Stimulated activated CD4-positive, alpha-beta T cell treated with anti-CD3 and anti-CD28 coated beads, Interleukin-1b, Interleukin-23, amount 100 ng/mL, for 1 hour (primary cell): ENCODE measurements at places on chromosomes 16 and 17.

- DNase-seq: no peak
Measured at GRCh38 chr16:82199209-82199608, 29.2 kb upstream of the MPHOSPH6 start.

DNA sequence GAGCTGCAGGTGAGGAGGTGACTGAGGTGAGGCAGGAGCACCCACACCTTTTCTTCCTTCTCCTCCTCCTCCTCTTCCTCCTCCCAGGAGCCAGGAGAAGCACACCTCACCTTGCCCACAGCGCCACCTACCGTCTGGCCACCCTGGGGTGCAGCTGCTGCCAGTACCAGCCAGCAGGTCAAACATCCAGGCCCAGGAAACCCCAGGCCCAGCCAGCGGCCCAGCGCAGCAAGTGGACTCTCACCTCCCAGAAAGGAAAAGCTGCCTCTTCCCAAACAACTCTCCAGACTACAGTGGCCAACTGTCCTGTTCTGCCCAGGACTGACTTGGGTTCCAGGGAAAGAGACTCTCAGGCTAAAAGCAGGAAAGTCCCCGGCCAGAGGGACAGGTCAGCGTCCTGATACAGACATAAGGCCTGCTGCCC, 22.7 kb downstream of the PEMT start:
- no peak for DNase-seq

- DNase-seq: no peak
Measured at GRCh38 chr17:49104511-49105074, 28.0 kb upstream of the B4GALNT2 start.

DNA sequence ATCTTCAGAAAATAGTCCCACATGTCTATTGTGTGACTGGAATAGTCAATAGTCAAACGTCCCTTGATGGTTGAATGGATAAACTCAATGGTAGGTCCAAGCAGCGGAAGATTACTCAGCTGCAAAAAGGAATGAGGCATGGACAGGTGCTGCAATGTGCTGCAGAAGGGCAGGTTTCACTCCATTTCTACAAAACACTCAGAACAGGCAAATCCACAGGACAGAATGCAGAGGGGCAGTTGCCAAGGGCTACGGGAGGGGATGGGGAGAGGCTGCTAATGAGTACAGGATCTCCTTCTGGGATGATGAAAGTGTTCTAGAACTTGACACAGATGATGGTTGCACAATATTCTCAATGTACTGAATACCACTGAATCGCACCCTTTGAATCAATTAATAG, 151.0 kb downstream of the RBFOX3 start:
- no peak for DNase-seq

DNA sequence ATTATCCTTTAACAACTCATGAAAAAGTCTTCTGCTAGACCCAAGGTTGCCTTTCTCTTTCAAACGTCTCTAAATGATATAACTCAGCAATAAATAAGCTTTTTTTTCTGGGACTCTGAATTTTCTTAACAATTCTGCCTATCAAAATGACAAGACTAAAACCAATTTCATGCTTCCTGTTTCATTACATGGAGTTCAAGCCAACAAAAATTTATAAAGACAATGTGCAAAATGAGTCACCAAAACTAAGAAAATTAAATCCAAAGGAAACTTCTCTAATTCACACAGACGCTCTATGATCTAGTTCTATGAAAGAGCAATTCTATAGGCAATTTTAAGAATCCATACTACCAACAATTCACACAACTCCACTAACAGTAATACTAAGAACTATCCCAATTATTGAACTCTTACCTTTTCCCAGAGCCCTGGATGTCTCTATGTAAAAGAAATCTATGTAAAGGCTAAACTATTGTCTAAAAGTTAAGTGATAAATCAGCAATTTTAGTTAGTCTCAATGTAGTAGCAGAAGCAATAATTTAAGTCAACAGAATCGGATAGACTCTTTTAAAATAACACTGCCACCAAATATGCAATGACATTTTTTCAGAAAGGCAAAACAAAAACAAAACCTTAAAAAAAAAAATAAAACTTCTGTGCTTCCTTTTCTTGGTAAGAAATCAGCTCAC, 44.2 kb downstream of the ZZEF1 start:
- no peak for DNase-seq

GRCh38 chr17:79339321-79339720, 264.7 kb downstream of the ENGASE start:
- no peak for DNase-seq

DNA sequence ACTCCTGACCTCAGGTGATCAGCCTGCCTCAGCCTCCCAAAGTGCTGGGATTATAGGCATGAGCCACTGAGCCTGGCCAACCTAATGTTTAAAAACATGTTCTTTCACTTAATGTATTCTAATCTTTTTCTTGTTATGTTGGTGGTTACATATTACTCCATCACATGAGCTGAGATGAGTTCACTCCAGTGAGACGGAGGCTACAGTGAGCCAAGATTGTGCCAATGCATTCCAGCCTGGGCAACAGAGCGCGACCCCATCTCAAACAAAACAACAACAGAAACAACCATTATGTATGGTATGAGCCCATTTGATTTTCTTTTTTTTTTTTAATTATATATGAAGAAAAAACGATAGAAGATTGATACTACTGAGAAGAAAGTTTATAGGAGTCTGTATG, 39.6 kb downstream of the SLC39A11 start:
- no peak for DNase-seq

DNA sequence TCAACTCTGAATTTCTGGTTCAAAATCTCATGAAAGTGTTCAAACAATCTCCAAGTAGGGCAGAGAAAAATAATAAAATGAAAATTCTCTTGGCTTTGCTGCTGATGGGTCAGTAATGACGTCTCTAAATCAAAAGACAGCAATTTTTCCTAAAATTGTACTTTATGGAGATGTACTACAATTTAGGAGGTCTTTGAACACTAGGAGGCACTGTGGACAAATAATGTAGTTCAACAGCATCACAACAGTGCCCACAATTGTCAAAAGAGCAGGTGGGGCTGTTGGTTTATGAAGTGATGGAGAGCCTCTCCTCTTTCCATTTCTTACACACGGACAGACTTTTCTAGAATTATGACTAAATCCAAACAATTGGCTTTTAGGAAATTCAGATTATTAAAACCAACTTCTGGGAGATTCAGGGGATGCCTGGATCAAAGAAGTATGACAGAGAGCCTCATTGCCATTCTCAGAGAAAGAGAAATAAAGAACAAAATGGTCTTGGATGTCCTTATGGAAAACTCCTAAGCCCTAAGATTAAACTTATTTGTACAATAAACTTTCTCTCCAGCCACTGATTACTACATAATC, 23.8 kb downstream of the EZH1 start:
- DNase-seq: no peak

GRCh38 chr16:77599793-77600415, 122.4 kb upstream of the NUDT7 start:
- DNase-seq: no peak

DNA sequence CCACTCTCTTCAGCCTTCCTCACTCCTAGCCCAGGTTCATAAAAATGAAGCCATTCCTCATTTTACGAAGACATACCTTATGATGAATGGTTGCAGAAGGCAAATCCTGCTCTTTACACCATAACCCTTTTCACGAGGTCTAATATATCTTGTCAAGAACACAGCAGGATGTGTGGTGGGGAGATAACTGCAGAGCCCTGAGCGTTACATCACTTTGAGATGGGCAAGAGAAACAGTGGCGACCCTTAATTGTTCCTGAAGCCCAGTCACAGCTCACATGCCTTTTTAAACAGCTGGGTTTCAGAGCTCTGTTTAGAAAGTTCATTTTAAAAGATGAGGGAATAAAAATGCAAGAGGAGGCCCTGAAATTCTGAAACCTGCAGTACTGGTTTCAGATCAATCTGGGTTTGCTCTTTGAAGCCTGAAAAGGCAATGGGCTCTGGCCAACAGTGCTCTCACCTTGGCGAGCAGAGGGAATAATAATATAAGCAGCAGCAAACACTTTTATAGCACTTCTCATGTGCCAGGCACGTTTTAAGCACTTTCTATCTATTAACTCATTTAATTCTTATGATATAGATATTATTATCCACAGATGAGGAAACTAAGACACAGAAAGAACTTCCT, 2.9 kb downstream of the FAM117A start:
- no peak for DNase-seq

- no peak for DNase-seq
Measured at GRCh38 chr16:86631444-86631843, 53.1 kb downstream of the FOXL1 start.

- DNase-seq: no peak
Measured at GRCh38 chr16:8740775-8741355, 56.6 kb downstream of the TMEM186 start.

DNA sequence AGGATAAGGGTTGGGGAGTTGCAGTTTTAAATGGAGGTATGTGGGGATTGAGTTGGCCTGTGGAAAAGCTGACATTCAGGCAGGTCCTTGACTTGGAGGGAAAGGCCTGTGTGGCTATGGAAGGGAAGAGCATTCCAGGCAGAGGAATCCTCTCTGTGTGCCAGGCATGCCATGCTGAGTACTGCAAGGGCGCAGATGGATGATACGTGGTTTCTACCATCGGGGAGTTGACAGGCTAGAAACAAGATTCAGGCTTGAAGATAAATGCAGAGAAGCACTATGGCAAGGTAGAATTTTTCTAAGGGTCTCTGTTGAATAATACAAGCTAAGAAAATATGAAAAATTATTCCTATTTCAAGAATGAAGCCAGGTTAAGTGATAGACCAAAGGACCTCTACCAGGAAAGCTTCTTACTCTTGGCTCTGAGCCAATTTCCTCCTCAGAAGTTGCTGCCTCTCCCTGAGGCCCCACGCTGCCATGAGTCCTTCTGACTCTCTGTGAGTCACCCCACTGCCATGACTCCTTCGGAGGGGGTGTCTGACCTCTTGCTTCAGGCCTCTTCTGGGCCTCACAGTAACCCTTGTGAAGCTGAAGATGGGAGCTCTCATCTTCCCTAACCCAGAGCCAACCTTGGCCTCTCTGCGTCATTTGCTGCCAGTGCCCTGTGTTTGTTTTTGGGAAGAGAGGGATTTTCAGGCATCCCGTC, 75.8 kb downstream of the WNT3 start:
- DNase-seq: no peak

- no peak for DNase-seq
Measured at GRCh38 chr17:78822552-78822951, 18.1 kb downstream of the USP36 start.
